ENCODE measurements at places on chromosomes 3 and 15.

DNA sequence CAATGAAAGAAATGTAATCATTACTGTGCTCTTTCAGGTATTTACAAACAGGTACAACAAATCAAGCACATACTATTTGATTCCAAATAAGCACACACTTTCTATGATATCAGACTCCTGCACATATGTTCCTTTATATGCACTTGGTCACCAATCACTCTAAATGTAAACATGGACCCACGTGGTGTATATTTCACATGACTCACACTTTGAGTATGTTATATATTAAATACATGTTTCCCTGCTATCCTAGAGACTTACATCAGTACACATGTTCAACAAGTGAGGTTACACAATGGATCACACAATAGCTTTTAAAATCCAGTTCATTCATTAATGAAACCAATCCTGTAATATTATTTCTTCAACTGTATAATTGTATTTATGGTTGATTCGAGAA is 683.5 kb downstream of the NR2F2 start:
- no peak for DNase-seq

DNA sequence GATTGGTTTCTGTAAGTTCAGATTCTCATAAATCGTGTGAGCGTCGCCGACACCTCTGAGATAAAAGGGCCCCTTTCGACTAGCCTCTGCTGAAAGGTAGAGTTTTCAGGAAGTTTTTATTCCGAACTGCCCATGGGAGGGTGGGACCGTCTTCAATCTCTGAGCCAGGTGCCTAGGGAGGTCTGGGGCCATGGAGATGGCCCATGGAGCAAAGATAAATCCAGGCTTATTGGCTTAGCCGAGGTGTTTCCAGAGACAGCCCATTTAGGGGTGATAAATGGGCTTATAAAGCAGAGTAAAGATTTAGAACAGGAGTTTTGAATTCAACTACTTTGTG is 442 bp downstream of the QTRT2 start:
- DNase-seq: no peak

GRCh38 chr3:65497846-65498245 is 540.9 kb downstream of the MAGI1 start:
- DNase-seq: no peak

- no peak for DNase-seq
These were observed 257.3 kb downstream of the ABHD5 start for GRCh38 chr3:43948013-43948412.

DNA sequence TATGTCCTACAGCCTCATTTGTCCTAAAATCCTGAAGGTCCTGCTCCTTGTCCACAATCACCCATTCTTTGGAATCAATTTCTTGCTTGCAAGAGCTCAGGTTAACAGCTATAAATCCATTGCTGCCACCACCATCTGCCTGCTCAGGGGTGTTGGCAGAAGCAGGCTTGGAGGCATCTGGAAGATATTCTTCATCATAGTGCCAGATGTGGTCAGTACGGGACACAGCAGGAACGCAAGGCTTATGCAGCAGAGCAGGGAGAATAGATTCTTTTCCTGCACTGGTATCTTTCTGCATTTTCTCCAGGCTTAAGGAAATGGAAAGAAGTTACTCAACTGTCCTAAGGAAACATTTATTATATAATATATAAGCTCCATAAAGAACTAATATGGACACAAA is 38.5 kb upstream of the CDAN1 start:
- no peak for DNase-seq

GRCh38 chr15:100152463-100152862 is 189.3 kb downstream of the ADAMTS17 start:
- DNase-seq: no peak

GRCh38 chr3:132064114-132064513 is 29.3 kb upstream of the CPNE4 start:
- no peak for DNase-seq

DNA sequence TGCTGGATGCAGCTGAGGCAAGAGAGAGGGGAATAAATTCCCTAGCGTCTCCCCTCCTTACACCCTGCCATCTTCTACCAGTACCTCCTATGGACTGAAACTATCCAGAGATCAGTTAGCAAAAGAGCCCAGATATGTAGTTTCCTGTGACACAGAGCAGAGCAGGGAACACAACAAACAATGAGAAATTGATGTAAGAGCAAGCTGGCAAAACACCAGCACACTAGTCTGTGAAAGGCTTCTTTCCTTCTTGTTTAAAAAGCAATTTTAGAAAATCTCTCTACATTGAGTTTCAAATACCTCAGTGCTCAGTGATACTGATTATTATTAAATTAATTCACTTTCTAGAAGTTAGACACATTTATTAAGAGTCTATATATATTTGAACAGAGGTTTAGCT is 215.6 kb upstream of the AZI2 start:
- no peak for DNase-seq

DNA sequence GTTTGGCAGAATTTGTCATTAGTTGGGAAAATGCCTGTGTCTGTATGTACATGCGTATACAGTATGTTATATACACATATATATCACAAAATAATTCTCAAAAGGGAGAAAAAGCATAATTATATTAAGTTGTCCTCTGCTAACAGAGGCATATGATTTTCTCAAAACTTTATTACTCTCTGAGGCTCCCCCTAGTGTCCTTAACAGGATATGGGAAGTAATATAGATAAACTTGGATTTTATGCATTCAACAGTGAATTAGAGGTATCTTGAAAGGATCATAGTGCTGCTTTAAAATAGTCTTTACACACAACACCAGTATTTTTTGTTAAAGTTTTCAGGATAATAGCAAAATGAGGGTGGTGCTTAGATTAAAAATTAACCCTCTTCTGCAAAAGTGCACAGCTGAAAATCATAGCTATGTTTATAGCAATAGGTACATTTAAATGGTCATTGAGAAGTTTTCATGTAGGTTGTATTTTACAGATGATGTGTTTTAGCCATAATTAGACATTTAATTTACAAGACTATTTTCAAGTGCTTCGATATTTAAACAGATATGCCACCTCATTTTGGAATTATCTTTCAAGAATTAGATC is 454.0 kb upstream of the ROBO2 start:
- no peak for DNase-seq

DNA sequence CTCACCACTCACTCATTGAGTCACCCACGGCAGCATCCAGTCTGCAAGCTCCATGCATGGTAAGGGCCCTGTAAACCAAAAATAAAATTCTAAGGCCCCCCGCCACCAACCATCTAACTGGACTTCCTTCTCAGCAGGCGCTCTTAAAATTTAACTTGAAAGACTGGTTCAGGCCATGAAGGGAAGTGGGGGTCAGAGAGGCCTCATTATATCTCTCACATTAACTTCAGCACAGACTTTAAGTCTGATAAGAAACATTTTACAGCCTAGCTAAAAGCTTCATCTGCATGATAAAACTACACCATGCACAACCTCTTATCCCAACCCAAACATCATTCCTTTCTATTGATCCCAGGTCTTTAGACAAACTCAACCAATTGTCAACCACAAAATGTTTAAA is 38.5 kb downstream of the FBLN2 start:
- no peak for DNase-seq
